ENCODE measurements at places on chromosomes 11 and 22.

DNA sequence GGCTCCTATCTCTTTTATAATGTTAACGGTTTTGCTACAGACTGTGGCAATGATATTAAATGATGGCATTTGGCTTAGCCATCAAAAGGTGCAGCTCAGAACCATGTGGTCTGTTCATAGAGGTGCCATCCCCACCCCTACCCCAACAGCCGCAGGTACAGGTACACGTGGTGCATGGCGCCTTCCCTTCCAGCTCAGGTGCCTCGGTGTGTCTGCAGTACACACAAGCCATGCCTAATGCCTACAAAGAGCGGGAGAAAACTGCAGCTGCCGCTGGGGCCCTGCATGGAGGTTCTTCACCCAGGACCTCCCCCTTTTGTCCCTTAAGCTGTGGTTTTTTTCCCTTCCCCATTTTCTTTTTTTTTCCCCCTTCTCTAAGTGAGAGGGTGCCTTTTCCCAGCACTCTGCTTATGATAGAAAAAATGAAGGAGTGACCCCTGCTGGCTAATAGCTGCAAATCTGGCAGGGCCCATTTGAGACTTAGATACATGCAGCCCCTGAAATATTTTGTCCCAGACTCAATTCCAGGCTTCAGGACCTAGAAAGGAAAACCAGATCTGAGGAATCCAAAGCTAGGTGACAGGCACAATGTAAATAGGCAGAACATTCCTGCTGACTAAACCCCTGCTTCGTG, 6.5 kb downstream of the OR52M1 start:
- DNase-seq = no peak

DNA sequence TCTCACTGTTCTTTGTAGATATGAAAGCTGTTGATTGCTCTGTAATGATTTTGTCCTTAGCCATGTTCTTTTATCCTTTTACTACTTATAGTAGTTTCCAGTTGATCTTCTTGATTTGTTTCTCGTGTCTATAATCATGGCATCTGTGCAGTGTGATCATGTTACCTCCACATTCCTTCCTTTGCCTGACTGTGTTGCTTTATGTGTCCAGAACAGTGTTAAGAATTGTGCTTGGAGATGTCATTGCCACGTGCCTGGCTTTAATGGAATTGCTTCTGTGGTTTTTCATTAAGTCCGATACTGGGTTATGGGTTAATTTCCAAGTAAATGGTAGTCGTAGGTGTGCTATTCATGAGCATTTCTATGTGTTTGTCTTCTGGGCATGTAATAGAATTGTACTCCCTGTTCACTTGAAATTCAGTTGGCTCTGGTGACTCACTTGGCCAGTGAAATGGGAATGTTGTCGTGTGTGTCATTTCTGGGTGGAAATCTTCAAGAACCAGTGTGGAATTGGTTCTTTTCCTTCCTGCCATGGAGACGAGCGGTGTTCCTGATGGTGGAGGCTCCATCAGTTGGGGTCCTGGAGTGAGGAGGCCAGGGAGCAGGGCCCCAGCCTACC, 6.8 kb downstream of the GTSE1 start:
- no peak for DNase-seq

DNA sequence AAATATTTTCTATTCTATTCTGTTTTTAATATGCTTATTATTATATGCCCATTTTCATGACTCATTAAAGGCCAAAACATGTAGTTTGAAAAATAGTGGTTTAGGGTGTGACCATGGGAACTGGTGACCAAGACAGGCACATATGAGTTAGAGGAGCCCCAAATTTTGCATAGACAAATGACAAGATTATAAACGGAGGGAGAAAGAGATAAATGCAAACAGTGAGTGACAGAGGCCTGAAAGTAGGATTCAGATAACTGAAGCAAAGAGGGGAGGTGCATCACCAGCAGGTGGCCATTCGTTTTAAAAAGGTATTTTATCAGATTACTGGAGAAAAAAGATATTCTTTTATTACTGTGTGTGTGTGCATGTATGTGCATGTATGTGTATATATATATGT, 391.5 kb upstream of the CHORDC1 start:
- DNase-seq = no peak

- no peak for DNase-seq
Measured at GRCh38 chr11:45622283-45622682, 43.1 kb downstream of the CHST1 start.

DNA sequence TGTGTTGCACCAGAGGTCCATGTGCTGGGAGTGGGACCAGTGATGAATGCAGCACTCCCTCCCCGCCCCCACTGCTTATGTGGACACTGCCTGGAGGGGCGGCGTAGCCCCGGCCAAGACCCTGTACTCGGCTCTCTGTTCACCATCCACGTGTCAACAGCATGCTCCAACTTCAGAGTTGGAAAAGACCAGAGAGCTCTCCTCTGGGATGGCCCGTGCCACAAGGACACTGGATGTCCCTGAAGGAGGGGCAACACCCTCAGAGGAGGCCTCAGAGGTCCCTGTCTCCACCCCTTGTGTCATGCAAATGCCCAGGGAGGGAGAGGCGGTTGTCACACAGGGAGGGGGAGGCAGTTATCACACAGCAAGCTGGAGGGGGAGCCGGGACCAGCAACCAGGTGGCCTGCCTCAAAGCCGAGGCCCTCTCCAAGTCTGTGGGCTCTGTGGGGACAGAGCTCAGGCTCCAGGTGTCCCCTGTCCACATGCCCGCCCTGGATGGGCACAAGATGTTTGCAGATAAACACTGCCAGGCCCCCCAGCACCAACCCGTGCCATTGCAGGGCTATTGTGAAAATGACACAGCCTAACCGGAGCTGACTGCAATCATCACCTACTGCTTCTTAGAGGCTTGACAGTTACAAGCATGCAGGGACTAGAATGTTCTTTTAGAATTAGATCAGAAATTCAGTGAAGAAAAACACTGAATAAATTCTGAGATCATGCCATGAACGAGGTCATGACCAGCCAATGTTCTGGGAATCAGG, 121.1 kb downstream of the PHF21B start:
- no peak for DNase-seq

GRCh38 chr11:112630496-112630895, 330.7 kb upstream of the NCAM1 start:
- DNase-seq = no peak

DNA sequence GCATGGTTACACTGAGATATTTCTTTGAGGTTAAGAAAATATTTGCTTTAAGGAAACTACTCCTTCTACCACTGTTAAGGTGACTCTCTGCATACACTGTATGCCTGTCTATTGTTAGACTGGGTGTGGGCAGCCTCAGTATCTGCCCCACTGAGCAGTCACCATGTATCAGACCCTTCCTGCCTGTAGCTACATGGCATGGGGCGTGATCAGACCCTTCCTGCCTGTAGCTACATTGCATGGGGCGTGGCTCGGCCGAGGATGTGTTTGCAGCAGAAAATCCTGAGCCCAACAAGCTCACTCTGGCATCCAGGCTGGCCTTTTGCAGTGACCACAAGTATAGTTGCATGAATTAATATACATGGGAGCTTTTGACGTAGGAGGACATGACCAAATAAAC, 669.4 kb downstream of the OPCML start:
- no peak for DNase-seq

GRCh38 chr22:32480238-32480637, 5.6 kb downstream of the FBXO7 start:
- DNase-seq = no peak

DNA sequence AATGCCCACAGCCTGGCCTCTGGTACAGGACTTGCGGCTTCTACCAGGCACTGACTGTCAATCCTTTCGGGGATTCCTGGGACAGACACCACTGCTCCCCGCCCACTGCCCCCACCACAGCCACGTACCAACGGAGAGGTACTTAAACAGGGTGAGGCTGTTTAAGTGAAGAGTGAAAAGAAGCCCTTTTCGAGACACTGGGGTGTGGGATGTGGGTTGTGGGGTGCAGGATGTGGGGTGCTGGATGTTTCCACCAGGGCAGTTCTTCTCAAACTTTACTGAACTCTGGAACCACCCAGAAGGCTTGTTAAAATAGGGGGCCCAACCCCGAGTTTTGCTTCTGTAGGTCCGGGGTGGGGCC, 34.2 kb upstream of the PRR5 start:
- no peak for DNase-seq

- no peak for DNase-seq
Measured at GRCh38 chr22:46240907-46241306, 9.2 kb downstream of the CDPF1 start.

GRCh38 chr11:115338476-115338875, 165.7 kb downstream of the CADM1 start:
- no peak for DNase-seq

DNA sequence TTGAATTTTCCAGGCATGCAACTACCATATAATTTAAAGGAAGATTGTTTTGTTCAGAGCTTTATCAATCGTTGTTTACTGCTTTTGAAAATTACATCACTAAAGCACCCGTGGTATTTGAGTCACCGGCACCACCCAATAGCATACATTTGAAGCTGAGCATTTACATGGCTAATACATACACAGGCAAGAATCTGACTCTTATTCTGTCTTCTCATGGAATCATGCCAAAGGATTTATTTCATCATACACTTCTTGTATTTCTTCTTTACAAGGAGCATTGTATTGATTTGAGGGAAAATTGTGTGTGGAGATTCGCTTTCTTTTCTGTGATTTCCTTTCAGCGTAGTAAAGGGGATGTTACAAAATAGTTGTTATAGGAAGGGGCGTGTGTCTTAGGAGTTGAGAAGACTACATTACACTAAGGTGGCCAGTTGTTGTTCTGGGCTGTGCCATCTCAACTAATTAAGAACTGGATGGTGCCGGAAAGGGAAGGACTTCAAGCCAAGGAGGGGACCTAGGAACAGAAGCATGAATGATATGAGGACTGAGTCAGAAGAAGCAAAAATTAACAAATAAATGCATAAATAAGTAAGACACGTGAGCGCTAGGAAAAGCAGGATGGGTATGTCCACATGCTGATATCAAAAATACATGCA, 12.9 kb upstream of the CD3E start:
- no peak for DNase-seq

- no peak for DNase-seq
Measured at GRCh38 chr11:413120-414081, 1.4 kb downstream of the SIGIRR start.

DNA sequence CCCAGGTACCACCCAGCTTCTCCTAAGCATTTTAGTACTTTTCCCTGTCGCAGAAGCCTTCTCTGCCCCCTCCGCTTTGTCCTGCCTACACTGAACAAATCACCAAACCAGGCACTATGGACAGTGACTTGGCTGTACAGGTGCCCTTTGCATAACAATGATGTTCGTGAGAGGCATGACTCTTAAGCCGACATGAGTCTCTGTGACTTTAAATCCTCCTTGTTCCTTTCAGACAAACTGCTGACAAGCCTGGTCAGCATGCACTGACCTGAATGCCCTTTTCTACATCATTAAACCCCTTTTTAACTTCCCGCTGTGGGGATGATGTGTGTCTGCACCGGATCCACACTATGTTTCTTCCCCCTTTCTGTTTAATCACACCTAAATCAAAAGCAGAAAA, 16.6 kb downstream of the CAVIN3 start:
- DNase-seq = no peak

DNA sequence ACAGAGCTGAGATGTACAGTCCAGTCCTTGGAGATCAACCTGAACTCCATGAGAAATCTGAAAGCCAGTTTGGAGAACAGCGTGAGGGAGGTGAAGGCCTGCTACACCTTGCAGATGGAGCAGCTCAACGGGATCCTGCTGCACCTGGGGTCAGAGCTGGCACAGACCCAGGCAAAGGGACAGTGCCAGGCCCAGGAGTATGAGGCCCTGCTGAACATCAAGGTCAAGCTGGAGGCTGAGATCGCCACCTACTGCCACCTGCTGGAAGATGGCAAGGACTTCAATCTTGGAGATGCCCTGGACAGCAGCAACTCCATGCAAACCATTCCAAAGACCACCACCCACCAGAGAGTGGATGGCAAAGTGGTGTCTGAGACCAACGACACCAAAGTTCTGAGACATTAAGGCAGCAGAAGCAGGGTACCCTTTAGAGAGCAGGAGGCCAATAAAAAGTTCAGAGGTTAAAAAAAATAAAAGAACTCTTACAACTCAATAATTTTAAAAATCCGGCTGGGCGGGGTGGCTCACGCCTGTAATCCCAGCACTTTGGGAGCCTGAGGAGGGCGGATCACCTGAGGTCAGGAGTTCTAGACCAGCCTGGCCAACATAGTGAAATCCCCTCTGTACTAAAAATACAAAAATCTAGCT, 69.9 kb upstream of the RTL6 start:
- no peak for DNase-seq

DNA sequence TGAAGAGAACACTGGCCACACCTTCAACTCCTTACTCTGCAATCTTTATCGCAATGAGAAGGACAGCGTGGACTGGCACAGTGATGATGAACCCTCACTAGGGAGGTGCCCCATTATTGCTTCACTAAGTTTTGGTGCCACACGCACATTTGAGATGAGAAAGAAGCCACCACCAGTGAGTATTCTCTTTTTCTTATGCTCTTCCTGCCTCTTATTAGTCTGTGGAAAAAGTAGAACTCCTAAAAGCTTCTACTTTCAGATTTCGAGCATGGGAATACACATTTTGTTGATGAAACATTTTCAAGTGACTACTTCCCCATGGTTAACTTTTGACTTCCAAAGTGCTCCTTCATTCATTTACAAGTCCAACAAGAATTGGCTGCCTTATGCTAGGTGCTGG, 20.9 kb downstream of the ALKBH3 start:
- DNase-seq = no peak

DNA sequence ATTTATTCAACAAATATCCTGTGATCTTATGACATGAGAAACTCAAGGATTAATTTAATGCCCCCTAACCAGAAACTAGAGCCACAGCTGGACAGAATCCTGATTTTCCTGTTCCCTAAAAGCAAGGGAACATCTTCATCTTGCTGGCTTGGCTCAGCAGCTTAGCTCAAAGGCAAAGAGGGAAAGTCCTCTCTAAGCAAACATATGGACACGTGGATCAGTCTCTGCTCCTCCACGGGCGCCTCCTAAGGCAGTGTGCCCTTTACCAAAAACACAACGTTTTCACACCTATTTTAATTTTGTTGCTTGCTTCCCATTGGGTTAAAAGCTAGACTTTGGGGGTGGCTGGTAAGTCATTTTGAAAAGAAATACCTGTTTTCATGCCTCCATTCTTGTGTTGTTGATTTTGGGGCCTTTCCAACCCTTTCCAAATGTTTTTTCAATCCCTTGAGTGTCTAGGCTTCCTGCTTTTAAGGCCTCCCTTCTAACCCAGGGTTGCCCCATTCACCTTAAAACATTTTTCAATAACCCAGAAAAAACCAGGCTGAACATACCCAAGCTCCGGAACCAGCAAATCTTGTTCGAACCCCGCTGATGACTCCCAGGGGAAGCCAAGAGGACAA, 15.5 kb downstream of the SLC1A2 start:
- DNase-seq = no peak

- DNase-seq = no peak
Measured at GRCh38 chr11:120841074-120841473, 182.8 kb upstream of the TBCEL start.

GRCh38 chr22:17077255-17077654, 7.5 kb upstream of the IL17RA start:
- no peak for DNase-seq
